Activated naive CD8-positive, alpha-beta T cell treated with anti-CD3 and anti-CD28 coated beads for 36 hours (primary cell): ENCODE measurements at places on chromosomes 5 and 9. TPM values are rescaled to one million over a fixed set of nuclear protein-coding genes. Genes with fewer than 3 reads are reported as not detected.

GRCh38 chr9:128091144-128091543 is 23.1 kb downstream of the SLC25A25 start:
- no peak for DNase-seq

GZMA gene
- total RNA-seq, result 1.6 TPM

- DNase-seq, result no peak
Observed at GRCh38 chr5:76199336-76200318, 116.4 kb downstream of the SV2C start.

C5orf63 gene
- total RNA-seq, result 10.9 TPM

DNA sequence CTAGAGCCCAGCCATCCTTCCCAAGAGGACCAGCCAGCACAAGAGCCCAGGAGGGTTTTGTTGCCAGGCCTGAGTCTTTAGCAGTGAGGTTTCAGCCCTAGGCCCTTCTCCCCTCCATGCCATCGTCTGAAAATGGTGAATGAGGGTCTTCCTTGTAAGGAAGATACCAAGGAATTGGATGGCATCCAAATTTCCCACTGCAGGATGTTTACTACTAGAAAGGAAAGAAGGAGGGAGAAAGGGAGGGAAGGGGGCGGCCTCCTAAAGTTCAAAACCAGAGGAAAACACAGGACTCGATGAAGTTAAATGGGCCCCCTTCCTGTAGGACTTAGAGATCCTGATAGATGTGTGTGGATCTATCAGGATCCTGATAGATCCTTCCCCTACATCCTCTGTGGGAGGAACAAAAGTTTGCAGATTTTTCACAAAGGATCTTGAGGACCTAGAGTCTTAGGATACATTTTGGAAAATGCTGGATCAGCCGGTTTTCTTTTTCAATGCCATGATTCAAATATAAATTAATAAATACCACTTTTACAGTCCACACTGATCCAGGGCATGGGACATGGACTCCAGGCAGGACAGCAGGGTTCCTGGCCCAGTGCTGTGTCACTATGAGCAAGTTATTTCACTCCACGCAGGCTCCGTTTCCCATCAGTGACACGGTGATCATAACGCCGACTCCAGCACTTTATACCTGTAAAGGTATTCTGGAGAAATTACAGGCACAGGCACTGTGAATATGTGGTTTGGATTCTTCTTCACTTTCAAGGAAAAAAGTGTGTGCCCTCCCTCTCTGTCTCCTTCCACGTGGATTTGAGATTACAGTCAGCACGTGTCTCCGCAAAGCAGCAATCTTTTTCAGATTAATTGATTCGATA is 40.9 kb downstream of the C5orf15 start:
- DNase-seq, result no peak

CCL21 gene
- not detected for total RNA-seq

DNA sequence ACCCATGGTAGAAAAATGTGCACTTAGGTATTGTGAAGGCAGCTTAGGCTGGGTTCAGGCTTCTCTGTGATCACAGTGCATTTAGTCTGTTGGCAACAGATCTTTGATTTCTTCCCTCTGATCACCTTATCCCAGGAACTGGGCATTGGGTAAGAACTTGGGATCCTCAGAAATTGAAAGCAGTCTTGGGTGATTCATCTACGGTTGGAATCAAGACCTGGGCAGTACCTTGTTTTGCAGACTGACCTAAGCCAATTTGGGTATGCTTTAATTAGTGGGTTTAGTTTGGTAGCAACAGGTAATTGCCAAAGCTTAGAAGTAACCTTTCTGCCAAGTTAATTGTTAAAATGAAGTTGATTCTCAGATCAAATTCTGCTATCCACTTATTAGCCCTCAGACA is 17.8 kb downstream of the ENTREP1 start:
- DNase-seq, result no peak

GRCh38 chr5:106127341-106127781 is 1543.4 kb downstream of the EFNA5 start:
- no peak for DNase-seq

GRCh38 chr9:138098908-138099791 is 221.6 kb downstream of the CACNA1B start:
- no peak for DNase-seq

CEL gene
- 2.8 TPM for total RNA-seq

DNA sequence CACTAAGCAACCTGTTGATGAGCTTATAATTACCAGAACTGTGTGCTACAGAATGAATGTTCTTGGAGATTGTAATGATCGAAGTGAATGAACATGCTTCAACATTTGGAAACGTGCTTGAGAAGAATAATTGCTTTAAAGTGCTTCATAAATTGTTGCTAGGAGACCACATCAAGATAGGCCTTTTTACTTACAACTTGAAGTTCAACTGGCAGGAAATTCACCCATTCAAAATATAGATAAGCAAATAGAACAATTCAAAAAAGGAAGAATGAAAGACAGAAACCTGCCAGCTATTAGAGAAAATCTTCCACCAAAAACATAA is 38.0 kb upstream of the SLC44A1 start:
- no peak for DNase-seq

PCDHGA5 gene
- total RNA-seq, result 0.06 TPM

DNA sequence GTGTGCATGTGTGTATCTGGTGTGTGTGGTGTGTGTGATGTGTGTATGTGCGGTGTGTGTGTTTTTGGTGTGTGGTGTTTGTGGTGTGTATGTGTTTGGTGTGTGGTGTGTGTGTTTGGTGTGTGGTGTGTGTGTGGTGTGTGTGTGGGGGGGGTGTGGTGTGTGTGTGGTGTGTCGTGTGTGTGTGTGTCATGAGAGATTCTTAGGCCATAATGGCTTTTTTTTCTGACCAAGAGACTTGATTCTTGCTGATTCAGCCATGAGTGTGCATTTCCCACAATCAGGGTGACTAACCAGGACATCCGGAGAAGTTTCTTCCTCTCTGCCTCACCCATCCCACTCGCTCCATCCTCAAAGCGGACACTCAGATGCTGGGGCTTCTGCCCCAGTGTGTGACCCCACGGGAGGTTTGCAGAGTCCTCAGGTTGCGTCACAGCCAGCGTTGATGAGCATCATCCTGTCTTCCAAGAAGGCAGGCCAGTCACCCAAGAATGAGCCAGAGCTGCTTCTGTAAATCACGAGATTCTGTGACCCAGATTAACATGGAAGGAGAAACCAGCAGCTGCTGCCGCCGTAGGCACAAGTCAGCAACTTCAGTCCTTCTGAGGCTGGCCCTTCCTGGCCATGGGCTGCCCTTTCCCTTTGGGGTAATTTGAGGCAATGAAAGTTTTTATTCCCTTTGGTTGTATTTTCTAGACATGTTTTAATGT is 12.5 kb upstream of the CTSL start:
- DNase-seq, result no peak

NUDT12 gene
- total RNA-seq, result 5.5 TPM

- no peak for DNase-seq
Observed at GRCh38 chr5:95114305-95114704, 170.6 kb downstream of the MCTP1 start.

ADAMTSL2 gene
- total RNA-seq, result 0.29 TPM
